ENCODE measurements at places on chromosomes 7 and 10. TPM values are rescaled to one million over a fixed set of nuclear protein-coding genes. Genes with fewer than 3 reads are reported as not detected.
A peak's percentile ranks its signal among the peaks of the same experiment; 100 is the strongest.

DNA sequence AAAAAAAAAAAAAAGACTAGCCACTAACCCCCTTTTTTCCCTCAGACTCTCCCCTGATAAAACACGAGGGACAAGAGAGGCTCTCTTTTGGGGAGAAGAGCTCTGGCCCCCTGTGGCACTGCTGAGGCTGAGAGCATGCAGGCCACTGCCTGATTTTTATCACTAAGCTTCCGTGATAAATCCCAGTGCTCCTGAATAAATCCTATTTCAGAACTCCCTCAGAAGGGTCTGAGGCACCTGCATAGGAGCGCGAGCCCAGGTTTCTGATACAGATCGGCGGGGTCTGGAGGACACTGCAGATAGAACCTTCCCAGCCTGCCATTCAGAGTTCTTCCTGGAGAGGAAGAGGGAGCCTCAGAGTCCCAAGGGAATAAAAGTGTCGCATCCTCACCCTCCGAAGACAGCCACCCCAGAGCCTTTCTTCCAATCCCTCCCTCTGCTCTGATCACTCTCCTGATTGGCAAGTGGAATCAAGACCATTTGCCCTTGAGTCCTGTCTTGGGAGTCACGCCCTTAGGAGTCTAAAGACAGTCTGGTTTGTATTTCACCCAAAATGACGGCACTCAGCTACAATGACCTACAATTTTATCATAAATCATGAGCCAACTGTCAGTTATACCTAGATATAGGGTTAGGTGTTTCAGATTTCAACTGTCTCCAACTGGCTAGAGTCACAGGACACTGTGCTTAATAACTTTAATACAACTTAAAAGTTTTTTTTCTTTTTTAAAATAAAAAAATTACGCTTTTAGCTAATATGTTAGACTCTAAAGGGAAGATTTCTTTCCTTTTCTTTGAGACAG, 153.5 kb downstream of the RNF216 start:
- no peak for DNase-seq
- no peak overlapping the region for H3K27ac ChIP-seq
- no peak overlapping the region for H3K4me3 ChIP-seq
- H3K4me1 ChIP-seq = peaks cover 34% of the 10 kb centered on the region

- no peaks in the 10 kb centered on the region for H3K36me3 ChIP-seq
- no peak overlapping the region for H3K4me3 ChIP-seq
- peak overlapping the region; percentile 100 for H3K27ac ChIP-seq
- no peaks in the 10 kb centered on the region for H3K27me3 ChIP-seq
- peaks cover 96% of the 10 kb centered on the region for H3K4me1 ChIP-seq
These were observed 254.4 kb upstream of the KLF14 start for GRCh38 chr7:130988443-130988842.

DNA sequence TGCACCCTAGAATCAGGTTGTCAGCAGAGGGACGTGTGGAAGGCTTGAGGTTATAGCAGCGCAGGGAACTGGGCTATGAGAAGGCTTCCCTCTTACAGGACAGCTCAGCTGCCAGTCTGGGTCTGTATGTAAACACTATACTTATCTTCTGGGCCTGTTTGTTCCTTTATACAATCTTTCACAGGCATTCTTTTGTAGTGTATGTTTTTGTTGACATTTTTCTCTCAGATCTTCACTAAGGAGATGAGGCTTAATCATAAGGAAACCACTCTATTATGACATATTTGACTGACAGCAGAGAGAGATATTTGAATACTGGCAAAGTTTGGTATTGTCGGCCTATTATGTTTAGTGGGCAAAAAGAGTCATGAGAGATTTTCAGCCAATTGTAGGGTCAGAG, 929 bp downstream of the GBF1 start:
- H3K4me3 ChIP-seq = peak overlapping the region; percentile 95
- no peaks in the 10 kb centered on the region for H3K36me3 ChIP-seq
- H3K4me1 ChIP-seq = peaks cover 48% of the 10 kb centered on the region
- DNase-seq = no peak
- peak overlapping the region; percentile 61 for H3K27ac ChIP-seq
- no peaks in the 10 kb centered on the region for H3K27me3 ChIP-seq

GRCh38 chr7:111744501-111745155, 182.3 kb upstream of the IMMP2L start:
- no peak overlapping the region for H3K4me3 ChIP-seq
- H3K36me3 ChIP-seq = no peaks in the 10 kb centered on the region
- no peaks in the 10 kb centered on the region for H3K27me3 ChIP-seq

DNA sequence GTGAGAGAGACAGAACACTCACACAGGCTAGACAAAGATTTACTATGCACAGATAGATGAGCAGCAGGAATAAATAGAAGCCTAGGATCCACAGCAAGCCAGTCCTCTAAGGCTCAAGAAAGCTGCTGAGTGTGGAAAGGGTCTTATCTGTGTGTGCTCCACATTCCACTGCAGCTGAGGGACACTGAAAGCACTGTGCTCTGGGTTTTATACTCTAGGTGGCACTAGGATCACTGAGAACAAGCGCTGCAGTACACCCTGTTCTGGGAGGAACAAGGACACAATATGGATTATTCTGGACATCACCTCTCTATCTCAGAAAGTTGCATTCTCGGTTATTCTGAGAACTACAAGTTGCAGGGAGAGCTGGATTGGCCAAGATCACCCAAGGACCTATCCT, 4.9 kb upstream of the KLHL7 start:
- no peaks in the 10 kb centered on the region for H3K27me3 ChIP-seq
- no peak for DNase-seq
- no peaks in the 10 kb centered on the region for H3K4me1 ChIP-seq
- H3K27ac ChIP-seq = no peak overlapping the region
- no peak overlapping the region for H3K4me3 ChIP-seq
- H3K36me3 ChIP-seq = no peaks in the 10 kb centered on the region

GRCh38 chr7:101560856-101561255, 68.2 kb downstream of the MYL10 start:
- H3K4me3 ChIP-seq = no peak overlapping the region
- H3K4me1 ChIP-seq = peaks cover 16% of the 10 kb centered on the region
- DNase-seq = no peak

- no peak overlapping the region for H3K4me3 ChIP-seq
- H3K27ac ChIP-seq = no peak overlapping the region
- H3K4me1 ChIP-seq = peaks cover 42% of the 10 kb centered on the region
- DNase-seq = no peak
These were observed 18.9 kb downstream of the CALML3 start for GRCh38 chr10:5543623-5544022.

- no peaks in the 10 kb centered on the region for H3K36me3 ChIP-seq
- peak overlapping the region; percentile 50 for H3K4me3 ChIP-seq
- no peaks in the 10 kb centered on the region for H3K27me3 ChIP-seq
- peaks cover 60% of the 10 kb centered on the region for H3K4me1 ChIP-seq
- DNase-seq = no peak
These were observed 646 bp downstream of the SERPINE1 start for GRCh38 chr7:101127460-101128039.

GRCh38 chr7:16078076-16078952, 343.0 kb downstream of the CRPPA start:
- peak; percentile 69 for DNase-seq
- peak overlapping the region; percentile 27 for H3K27ac ChIP-seq

DNA sequence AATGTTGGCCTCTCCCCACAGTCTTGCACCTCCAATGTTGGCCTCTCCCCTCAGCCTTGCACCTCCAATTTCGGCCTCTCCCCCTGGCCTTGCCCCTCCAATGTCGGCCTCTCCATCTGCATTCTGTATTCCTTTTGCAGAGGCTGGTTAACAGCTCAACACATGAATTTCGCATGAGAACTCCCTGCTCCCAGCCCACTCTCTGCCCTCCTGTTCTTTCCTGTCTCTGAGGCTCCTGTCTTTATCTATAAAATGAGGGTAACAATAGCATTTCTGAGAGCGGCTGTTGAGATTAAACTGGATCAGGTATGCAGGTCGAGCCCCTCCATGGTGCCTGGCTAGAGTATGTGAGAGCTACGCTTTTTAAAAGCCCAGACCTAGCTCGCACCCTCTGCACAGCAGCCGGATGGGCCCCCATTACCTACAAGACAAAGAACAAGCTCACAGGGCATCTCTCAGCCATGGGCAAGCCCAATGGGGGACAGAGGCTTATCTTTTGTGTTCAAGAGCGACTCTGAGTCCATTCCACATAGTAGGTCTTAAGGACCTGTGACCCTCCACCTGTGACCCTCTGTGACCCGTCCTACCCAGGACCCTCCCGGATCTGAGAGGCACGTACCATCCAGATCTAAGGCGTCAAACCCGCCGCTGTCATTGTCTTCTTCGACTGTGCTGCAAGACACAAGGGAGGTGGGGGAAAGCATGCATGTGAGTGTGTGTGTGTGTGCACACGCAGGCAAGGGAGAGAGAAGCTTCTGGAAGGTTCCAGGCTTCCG, 82.2 kb upstream of the GNA12 start:
- no peaks in the 10 kb centered on the region for H3K36me3 ChIP-seq
- no peaks in the 10 kb centered on the region for H3K4me1 ChIP-seq
- no peak overlapping the region for H3K4me3 ChIP-seq
- H3K27me3 ChIP-seq = no peaks in the 10 kb centered on the region

DNA sequence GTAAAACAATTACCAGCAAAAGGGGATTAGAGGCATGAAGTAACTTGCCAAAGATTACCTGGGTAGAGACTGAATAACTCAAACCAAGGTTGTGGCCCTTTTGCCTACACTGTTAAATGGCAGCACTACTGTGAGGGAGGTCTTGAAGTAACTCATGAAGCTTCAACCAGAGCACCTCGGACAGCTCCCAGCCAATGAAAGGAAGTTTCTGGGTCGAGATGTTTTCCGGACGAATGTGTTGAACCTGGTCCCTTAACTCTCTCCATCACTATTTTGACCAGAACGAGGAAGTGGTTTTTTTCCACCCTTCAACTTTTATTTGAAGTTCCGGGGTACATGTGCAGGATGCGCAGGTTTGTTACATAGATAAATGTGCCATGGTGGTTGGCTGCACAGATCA, 133.6 kb upstream of the PRKCQ start:
- H3K27me3 ChIP-seq = peaks cover 37% of the 10 kb centered on the region
- no peak overlapping the region for H3K27ac ChIP-seq
- DNase-seq = no peak
- no peaks in the 10 kb centered on the region for H3K4me1 ChIP-seq
- no peaks in the 10 kb centered on the region for H3K36me3 ChIP-seq
- H3K4me3 ChIP-seq = no peak overlapping the region

DNA sequence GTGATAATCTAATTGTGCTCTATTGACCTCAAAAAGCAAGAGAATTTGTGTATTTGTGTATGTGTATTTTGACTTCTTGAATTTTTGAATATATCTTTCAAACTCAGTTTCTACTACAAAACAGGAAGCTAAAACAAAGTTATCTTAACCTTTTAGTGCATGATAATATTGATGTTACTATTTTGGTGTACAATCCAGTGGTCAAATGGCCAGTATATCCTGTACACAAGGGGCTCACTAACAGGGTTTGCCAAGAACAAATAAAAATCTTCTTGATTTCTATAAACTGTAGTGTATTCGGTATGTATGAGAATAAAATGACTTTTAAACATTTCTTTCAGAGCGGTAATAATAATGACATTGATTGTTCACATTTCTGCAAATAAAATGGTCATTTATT, 69.6 kb downstream of the FOXP2 start:
- DNase-seq = no peak
- H3K27ac ChIP-seq = no peak overlapping the region
- no peak overlapping the region for H3K4me3 ChIP-seq
- H3K36me3 ChIP-seq = no peaks in the 10 kb centered on the region
- no peaks in the 10 kb centered on the region for H3K27me3 ChIP-seq

- no peaks in the 10 kb centered on the region for H3K4me1 ChIP-seq
- H3K36me3 ChIP-seq = no peaks in the 10 kb centered on the region
- no peaks in the 10 kb centered on the region for H3K27me3 ChIP-seq
- H3K4me3 ChIP-seq = no peak overlapping the region
- DNase-seq = no peak
- no peak overlapping the region for H3K27ac ChIP-seq
These were observed 97.4 kb downstream of the ARID5B start for GRCh38 chr10:61998937-61999336.

DNA sequence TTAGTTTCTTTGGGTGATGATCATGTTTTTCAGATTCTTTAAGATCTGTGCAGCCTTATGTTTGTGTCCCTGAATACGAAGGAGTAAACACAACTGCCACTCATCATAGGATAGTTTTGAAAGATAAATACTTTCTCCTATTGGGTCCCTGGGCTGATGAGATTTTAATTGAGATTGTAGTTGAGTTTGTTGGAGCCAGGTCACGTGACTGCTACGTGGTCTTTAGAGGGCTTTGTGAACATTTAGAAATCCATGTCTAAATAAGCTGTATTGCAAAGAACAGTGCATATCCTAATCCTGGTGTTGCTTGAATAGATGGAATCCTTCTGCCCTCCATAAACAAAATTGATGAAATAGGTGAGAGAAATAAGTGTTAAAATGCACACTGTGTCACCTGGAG, 17.4 kb upstream of the ZNF716 start:
- H3K4me1 ChIP-seq = no peaks in the 10 kb centered on the region
- no peak for DNase-seq
- H3K4me3 ChIP-seq = no peak overlapping the region
- no peaks in the 10 kb centered on the region for H3K36me3 ChIP-seq
- H3K27me3 ChIP-seq = no peaks in the 10 kb centered on the region

DNA sequence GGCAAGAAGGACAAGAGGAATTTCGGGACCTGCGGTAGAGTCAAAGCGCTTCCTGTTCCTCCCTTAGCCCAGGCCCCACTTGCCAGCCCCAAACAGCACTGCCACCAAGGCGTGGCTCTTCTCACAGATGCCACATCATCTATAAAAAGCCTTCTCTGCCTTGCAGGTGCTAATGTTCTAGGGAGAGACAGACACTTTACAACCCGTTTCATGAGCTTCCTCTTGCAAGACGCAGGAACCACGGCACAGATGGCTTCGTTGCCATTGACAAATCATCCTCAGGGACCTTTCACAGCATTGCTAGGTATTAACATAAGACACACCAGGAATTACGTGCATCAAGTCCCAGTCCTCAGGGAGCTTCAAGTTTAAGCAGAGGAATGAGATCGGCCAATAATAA, 180.9 kb downstream of the JCAD start:
- DNase-seq = no peak
- H3K27ac ChIP-seq = no peak overlapping the region
- H3K4me1 ChIP-seq = no peaks in the 10 kb centered on the region
- no peak overlapping the region for H3K4me3 ChIP-seq
- no peaks in the 10 kb centered on the region for H3K36me3 ChIP-seq

- H3K27ac ChIP-seq = no peak overlapping the region
- H3K27me3 ChIP-seq = no peaks in the 10 kb centered on the region
- peaks cover 11% of the 10 kb centered on the region for H3K4me1 ChIP-seq
These were observed 30.0 kb downstream of the MAP3K8 start for GRCh38 chr10:30463944-30464451.

Gene KIN
- total RNA-seq = 13.6 TPM

Gene FGFBP3
- total RNA-seq = 1.2 TPM

Gene GTPBP10
- total RNA-seq = 36.7 TPM

Gene FAM25C
- not detected for total RNA-seq
